ENCODE measurements at places on chromosomes 11 and 22. TPM values are rescaled to one million over a fixed set of nuclear protein-coding genes. Genes with fewer than 3 reads are reported as not detected.
A peak's percentile ranks its signal among the peaks of the same experiment; 100 is the strongest.

DNA sequence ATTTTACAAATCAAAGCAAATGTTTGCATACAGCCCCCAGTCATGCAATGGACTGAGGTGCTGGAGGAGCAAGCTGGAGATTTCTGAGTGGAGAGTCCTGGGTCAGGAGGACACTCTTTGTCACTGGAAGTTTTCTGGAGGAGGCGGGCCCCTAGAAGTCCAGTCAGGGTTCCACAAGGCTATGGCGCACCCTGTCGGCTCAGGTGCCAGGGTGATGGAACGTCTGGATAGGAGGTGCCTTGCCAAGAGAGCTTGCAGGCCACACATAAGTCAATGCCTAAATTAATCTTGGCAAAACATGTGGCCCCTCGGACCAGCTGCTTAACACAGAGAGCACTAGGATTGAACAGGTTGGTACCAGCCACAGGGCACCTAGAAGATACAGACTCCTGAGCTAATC is 174.7 kb upstream of the CADM1 start:
- no peak for DNase-seq

- DNase-seq, result peak; percentile 58
Observed at GRCh38 chr22:46052801-46053562, 76.0 kb upstream of the WNT7B start.

- no peak for DNase-seq
Observed at GRCh38 chr11:111185266-111185665, 60.3 kb upstream of the POU2AF2 start.

DNA sequence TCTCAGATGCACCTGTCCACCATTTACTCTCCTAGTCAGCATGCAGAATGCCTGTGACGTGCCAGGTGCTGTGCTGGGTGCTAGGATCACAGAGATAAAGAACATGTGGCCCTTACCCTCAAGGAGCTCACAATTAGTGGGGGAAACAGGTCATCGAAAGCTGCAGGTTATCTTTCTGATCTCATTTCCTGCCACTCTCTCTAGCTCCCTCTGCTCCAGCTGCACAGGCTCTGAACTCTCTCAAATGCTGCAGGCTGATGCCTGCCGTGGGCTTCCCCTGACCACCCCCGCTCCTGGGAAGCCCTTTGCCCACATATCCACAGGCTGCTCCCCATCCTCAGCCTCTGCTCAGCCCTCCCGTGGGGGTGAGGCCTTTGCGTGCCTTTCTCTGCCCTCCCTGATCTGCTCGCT is 29.6 kb downstream of the SHANK3 start:
- no peak for DNase-seq

- DNase-seq, result no peak
Observed at GRCh38 chr11:20102397-20102796, 57.9 kb downstream of the DBX1 start.

- no peak for DNase-seq
Observed at GRCh38 chr11:78224906-78225420, 36.2 kb downstream of the USP35 start.

The PHLDA2 gene
- total RNA-seq, result 4.9 TPM

The ABCG4 gene
- total RNA-seq, result 0.15 TPM
